Hindlimb muscle (tissue), 1 donor: ENCODE measurements at places on chromosomes 2 and 18.

GRCh38 chr2:205714789-205715720, 32.8 kb downstream of the NRP2 start:
- no peak for DNase-seq

DNA sequence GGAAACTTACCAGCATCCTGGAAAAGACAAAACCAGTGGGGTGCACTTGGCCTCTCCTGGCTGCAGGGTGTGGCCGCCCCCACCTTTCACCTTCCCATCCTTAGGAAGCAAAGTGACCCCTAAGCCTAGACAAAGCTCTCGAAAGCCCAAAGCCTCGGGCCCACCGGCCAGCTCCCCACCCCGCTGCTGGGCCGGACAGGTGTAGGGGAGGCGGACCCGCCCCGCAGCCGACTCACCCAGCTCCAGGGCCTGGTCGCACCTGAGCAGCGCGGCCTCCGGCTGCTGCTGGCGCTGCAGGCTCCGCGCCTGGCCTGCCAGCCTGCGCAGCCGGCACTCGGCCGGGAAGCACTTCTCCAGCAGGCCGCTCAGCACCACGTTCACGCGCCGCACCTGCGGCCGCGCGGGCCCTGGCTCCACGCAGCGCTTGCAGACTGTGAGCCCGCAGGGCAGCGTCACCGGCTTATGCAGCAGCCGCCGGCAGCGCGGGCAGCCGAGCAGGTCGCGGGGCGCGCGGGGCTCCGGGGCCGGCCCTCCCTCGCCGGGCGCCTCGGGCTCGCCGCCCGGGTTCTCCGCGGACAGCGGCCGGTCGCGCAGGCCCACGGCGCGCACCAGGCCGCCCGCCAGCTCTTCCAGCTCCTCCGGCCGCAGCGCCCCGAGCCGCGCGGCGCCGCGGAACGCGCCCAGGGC, 979 bp downstream of the LONRF2 start:
- peak; percentile 59 for DNase-seq

- DNase-seq, result no peak
Observed at GRCh38 chr2:26623541-26624495, 17.3 kb downstream of the CIB4 start.

DNA sequence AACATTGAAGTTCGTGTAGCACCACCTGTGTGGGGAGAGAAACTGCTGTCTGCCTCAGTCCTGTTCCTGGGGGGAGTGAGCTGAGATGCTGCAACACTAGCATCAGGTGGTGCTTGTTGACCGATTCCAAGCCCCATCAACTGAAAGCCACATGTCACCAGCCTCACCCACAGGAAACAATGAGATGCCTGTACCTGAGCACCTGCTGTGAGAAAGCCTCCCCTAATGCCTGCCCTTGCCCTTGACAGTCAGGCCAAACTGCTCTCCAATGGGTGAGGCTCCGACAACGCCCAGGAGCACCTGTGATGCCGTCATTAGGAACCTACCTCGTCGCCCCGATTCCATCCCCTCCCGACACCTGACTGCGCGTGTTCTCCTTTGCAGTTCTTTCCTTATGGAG, 104.6 kb downstream of the SMC6 start:
- DNase-seq, result no peak

- no peak for DNase-seq
Observed at GRCh38 chr2:80531319-80531718, 226.8 kb upstream of the LRRTM1 start.

GRCh38 chr18:65265761-65266160, 485.1 kb upstream of the CDH7 start:
- no peak for DNase-seq

GRCh38 chr18:45745817-45746461, 22.0 kb downstream of the SLC14A1 start:
- DNase-seq, result no peak

DNA sequence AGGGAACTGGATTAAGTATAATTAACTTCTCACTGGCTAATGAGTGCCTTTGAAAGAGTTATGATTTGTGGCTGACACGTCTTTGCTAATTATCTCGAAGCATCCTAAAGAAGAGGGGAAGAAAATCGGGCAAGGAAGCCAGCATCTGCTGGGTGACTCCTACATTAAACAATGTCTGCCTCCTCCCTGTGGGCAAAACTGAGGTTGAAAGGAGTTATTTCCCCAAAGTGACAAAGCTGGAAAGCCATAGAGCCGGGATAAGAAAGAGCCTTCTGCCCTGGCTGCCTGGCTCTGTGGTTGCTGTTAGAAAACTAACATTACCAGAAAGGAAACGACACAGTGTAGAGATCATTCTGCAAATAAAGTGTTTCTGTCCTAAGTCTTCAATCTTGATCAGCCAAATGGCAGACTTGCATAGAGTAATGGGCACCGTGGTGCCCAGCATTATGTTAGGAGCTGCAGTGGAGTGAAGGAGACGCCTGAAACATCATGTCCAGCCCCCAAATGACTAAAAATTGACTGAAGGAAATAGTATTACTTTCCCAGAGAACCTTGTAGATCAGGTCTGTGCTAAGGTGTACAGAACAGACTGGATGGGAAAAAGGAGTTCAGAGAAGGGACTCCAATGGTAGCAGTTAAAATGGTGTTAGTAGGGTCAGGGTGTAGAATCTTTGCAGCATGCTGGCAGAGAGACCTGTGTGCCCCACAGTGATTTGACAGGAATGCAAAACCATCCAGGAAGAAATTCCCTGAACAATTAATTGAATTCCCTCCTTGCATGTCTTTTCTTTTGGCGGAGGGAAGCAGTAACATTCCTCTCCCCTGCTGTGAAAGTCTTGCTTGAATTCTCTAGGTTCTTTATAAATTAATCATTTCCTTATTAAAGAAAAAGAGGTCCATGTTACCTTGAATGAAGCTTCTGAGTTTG, 44.4 kb downstream of the ALPK2 start:
- DNase-seq, result no peak

- DNase-seq, result no peak
Observed at GRCh38 chr18:48181857-48182256, 227.3 kb downstream of the ZBTB7C start.

- DNase-seq, result no peak
Observed at GRCh38 chr2:156317631-156318030, 14.9 kb downstream of the NR4A2 start.
